Muscle of leg (tissue), 16 donors: ENCODE measurements at places on chromosomes 13 and 19. TPM values are rescaled to one million over a fixed set of nuclear protein-coding genes. Genes with fewer than 3 reads are reported as not detected.

DNA sequence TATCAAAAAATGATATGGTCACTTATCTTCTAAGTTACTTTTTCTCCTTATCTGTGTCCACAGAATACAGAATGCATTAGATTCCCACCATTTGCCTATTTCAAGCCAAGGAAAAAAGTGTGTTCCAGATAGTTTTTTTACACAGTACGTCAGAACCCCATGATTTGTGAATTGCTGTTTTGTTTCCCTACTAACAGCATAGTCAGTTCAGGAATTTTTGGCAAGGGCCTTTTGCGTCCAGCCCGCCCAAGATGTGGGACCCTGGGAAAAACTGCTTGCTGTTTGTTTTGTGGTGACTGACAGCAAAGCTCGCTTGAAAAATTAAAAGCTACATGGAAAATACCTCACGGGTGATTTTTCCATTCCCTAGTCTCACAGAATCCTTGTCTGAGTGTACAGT is 20.4 kb upstream of the FAM216B start:
- no peaks in the 10 kb centered on the region for H3K27me3 ChIP-seq
- no peak overlapping the region for H3K27ac ChIP-seq
- H3K36me3 ChIP-seq, result no peaks in the 10 kb centered on the region
- no peak overlapping the region for H3K4me3 ChIP-seq
- DNase-seq, result peak; percentile 84

- H3K27ac ChIP-seq, result no peak overlapping the region
- H3K4me3 ChIP-seq, result no peak overlapping the region
- no peaks in the 10 kb centered on the region for H3K4me1 ChIP-seq
- H3K36me3 ChIP-seq, result peaks cover 37% of the 10 kb centered on the region
- DNase-seq, result no peak
Measured at GRCh38 chr19:2856457-2857050, 10.6 kb upstream of the ZNF556 start.

DNA sequence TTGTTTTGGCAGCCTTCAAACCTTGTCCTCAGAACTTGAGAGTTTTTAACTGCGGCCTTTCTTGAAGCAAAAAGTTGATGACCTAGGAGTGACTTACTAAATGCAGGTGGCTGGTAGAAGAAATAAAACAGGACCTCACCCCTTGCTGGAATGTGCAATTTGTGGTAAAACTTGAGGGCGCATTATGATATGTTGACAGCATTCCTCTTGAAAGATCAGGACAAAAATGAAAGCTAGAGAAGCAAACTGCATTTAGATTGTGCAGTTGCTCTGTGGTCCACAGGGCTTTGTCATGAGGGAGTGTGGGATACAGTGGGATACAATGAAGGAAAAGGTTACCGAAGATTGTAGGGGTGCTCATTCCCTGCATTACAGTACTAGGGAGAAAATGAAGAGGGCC is 504.2 kb downstream of the GPC6 start:
- no peaks in the 10 kb centered on the region for H3K4me1 ChIP-seq
- no peaks in the 10 kb centered on the region for H3K27me3 ChIP-seq
- H3K4me3 ChIP-seq, result no peak overlapping the region

Gene RXFP2
- total RNA-seq, result not detected

DNA sequence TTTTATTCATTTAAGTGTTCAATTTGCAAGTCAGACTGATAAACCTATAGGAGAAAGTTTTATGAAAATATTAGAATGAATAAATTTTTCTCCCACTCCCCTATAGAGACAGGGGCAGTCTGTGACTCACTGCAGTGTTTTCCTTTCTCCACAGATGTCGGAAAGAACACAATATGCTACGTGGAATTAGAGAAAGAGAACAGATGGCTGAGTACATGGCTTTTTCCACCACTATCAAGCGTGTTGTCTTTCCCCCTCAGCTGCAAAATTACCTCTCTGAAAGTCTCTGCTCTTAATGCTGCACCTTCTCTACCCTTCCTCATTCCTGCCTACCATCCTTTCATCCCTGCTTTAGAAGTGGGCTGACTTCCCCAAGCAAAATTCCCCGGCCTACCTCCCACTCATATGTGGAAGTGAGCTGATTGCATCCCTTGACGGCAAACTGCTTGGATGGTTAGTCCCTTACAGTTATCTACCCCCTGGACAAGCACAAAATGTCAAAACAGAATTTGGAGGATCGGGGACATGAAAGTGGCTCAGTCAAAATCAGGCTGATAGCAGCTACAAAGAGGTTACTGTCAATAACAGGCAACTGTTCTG is 30.0 kb downstream of the FLT1 start:
- H3K4me1 ChIP-seq, result no peaks in the 10 kb centered on the region
- H3K27me3 ChIP-seq, result no peaks in the 10 kb centered on the region
- no peak for DNase-seq
- no peaks in the 10 kb centered on the region for H3K36me3 ChIP-seq
- no peak overlapping the region for H3K4me3 ChIP-seq

DNA sequence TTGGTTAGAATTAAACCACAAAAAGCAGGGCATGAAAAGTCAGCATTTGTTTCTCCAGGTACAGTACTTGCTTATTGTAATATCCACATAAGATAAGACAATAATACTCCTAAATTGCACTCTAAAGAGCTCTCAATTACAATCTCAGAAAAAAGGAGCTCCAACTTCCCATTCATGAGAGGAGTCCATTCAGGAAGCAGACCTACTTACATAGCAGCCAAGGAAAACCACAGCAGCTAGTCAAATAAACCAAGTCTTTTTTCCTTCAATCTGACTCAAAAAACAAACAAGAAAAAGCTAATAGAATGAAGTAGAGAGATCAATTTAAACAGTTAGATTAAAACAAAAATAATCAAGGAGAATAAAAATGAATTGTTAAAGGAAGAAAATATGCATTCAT is 885.2 kb upstream of the SLITRK6 start:
- no peak overlapping the region for H3K4me3 ChIP-seq
- H3K27me3 ChIP-seq, result no peaks in the 10 kb centered on the region
- H3K27ac ChIP-seq, result no peak overlapping the region
- H3K36me3 ChIP-seq, result no peaks in the 10 kb centered on the region
- no peaks in the 10 kb centered on the region for H3K4me1 ChIP-seq

DNA sequence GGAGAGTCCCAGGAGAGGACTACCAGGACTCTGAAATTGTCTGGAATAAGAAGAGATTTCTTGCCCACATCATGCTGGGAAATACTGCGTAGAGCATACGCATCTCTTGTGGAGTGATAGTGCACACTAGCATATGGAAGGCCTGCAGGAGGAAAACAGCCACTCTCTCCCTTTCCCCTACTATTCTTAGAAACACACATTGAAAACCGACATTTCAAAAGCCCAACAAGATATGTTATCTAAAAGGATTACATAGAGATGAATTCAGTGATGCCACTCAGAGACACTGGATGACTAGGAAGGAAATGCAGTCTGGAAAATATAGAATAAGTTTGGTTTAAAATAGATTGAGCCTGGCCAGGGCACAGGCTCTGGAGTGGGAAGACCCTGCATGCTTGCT is 388.7 kb upstream of the NBEA start:
- no peak overlapping the region for H3K4me3 ChIP-seq
- H3K27ac ChIP-seq, result no peak overlapping the region
- H3K4me1 ChIP-seq, result no peaks in the 10 kb centered on the region
- no peaks in the 10 kb centered on the region for H3K27me3 ChIP-seq
- no peak for DNase-seq
- H3K36me3 ChIP-seq, result no peaks in the 10 kb centered on the region

Gene CD177
- 0.09 TPM for total RNA-seq

Gene ADGRE3
- 0.04 TPM for total RNA-seq

Gene PEAK3
- total RNA-seq, result not detected
